ENCODE measurements at places on chromosomes 5 and 9.

GRCh38 chr5:108747774-108748400 lies at the start of gene FER:
Gene FER, plus strand, starts transcription at chr5:108747897. Its CDS starts 50,286 bp downstream, at chr5:108798183.
- DNase-seq = no peak

- DNase-seq = no peak
Observed at GRCh38 chr9:137396634-137397367, 26.2 kb downstream of the EXD3 start.

- no peak for DNase-seq
Observed at GRCh38 chr9:22452415-22453010, 5.9 kb downstream of the DMRTA1 start.

- DNase-seq = no peak
Observed at GRCh38 chr9:4769321-4770080, 23.2 kb upstream of the RCL1 start.

GRCh38 chr9:125889112-125889475 lies 141.9 kb downstream of the PBX3 start:
- no peak for DNase-seq

DNA sequence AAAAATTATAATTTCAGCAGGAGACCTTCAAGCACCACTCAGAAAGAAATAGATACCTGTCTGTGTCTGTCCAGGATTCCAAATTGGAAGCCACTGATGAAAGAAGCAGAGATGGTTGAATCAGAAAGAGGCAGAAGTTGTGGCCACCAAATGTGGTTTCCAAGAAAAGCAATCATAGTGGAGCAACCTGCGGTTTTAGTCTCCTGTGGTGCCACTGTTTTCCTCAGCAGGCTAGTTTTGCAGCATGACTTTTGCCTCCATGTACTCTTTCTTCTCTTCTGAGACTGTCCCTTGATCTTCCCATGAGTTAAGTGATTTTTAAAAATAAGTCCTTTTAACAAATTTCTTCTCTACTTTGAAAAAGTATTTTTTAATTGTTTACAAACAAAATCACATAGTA lies 535.8 kb downstream of the CYLC2 start:
- DNase-seq = no peak

DNA sequence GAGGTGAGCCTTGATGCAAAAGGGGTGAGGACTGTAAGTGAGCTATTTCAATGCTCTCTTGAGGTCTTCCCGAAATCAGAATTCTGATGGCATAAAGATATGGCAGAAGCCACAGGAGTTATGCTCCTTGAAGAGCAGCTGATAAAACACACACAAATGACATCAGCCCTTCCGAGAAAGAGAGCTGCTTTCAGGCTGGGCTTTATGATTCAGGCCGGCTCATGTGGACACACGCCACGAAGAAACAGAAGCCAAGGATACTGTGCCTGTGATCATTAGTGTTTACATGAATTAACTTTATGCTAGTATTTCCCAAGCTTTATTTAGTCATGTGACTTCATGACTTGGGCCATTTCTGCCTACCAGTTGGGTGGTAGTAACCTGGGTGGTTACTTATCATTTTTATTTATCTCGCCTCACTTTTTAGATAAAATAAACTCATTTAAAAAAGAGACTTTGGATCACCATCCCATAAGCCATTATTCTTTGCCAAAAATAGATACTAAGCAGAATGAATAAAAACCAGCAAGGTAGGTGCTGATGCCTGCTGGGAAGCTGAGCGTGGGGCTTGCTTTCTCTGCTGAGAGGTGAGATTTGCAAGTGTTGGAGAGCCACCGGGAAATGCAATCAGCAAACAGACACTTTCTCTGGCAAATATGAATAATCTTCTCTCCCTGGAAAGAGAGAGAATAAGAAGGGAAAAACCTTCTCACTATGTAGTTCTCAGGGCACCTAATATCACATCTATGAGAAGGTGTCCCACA lies 73.0 kb upstream of the SLC25A51 start:
- DNase-seq = no peak

- DNase-seq = no peak
Observed at GRCh38 chr9:99004717-99005460, 61.2 kb downstream of the COL15A1 start.

GRCh38 chr5:111968459-111968858 lies 211.5 kb upstream of the NREP start:
- DNase-seq = no peak

DNA sequence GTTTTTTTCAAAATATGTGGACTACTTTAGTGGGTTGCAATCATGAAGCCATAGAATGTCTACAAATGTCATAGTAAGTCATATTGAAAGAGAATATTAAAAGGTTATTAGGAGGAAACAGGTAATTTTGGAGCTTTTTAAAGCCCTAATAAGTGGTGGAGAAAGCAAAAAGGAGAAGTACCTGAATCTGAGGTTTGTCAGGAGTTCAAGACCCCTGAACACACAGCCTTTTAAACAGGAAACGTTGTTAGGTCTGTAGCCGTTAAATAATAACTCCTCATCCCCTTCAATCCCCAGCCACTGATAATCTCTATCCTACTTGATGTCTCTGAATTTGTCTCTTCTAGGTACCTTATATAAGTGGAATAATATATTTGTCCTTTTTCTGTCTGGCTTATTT lies 51.1 kb downstream of the SPEF2 start:
- DNase-seq = no peak

DNA sequence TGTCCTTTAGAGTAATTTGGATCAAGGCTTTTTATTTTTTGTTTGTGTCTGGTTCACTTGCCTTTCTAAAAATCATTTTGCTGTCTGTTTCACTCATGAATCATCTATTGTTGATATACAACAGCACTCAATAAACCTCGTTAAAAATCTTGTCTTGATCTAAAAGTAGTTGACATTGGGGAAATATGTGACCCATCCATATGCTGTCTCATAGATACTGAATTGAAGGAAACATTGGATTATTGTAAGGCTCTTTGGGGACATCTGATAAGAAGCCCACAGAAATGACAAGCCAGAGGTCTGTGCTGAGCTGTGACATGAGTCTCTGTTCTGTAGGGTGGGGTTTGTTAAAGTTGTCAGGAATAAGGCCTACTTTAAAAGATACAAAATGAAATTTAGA lies 208.0 kb downstream of the PDZD2 start:
- no peak for DNase-seq

GRCh38 chr5:103340717-103341388 lies 82.3 kb downstream of the MACIR start:
- DNase-seq = no peak

- DNase-seq = no peak
Observed at GRCh38 chr9:131008909-131009618, at the start of gene LAMC3. Gene LAMC3, plus strand, starts transcription at chr9:131009174. Its CDS starts 41 bp downstream, at chr9:131009215.

- DNase-seq = no peak
Observed at GRCh38 chr5:113382731-113383130, 52.1 kb downstream of the TSSK1B start.

DNA sequence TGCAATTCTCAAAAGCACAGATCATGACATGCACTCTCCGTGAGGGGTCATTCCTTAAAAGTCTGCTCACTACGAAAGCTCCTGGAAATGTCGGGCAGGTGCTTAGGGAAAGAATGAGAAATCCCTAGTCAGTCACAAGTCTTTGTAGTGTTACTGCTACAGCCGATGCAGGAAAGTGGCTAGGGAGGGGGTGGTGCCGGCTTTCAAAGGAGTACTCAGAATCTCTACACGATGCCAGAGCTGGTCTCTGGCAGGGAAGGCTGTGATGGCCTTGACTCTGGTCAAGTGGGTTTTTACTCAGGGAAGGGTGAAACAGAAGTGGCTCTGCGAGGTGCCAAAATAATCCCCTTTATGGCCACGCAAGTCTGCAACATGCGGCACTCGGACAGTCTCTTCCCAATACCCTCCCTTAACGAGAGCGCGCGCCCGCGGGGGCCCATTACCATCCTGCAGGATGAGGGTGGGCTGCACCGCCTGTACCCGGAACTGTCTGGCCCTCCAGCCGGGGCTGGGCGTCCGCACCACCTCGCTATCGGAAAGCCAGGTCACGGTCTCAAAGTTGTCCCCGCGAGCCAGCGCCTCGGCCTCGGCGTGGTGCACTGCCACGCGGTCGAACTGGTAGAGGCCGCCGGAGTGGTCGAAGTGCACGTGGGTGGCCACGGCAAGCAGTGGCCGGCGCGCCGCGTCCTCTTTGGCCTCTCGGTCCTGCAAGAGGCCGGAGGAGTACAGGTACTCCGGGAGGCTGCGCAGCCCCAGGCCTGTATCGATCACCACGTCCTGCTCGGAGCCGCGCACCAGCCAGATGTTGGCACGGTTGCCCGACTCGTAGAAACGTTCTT lies 956 bp downstream of the MBLAC2 start:
- DNase-seq = no peak

DNA sequence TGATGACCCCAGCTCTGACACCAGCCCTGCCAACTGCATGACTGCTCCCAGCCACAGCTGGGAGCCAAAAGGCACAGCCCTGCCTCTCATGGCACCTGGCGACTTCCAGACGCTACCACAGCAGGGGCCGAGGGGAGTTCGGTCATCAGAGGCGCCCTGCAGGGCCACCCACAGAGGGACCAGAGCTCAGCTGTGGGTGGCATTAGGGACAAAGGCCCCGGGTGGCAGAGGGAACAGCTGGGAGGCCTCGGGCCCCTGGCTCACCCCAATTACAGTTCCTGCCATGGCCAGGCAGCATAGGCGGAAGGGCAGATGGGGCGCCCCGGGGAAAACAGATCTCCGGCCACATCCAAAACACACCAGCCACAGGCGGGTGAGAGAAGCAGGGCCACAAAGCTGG lies 3.6 kb downstream of the SOHLH1 start:
- no peak for DNase-seq

DNA sequence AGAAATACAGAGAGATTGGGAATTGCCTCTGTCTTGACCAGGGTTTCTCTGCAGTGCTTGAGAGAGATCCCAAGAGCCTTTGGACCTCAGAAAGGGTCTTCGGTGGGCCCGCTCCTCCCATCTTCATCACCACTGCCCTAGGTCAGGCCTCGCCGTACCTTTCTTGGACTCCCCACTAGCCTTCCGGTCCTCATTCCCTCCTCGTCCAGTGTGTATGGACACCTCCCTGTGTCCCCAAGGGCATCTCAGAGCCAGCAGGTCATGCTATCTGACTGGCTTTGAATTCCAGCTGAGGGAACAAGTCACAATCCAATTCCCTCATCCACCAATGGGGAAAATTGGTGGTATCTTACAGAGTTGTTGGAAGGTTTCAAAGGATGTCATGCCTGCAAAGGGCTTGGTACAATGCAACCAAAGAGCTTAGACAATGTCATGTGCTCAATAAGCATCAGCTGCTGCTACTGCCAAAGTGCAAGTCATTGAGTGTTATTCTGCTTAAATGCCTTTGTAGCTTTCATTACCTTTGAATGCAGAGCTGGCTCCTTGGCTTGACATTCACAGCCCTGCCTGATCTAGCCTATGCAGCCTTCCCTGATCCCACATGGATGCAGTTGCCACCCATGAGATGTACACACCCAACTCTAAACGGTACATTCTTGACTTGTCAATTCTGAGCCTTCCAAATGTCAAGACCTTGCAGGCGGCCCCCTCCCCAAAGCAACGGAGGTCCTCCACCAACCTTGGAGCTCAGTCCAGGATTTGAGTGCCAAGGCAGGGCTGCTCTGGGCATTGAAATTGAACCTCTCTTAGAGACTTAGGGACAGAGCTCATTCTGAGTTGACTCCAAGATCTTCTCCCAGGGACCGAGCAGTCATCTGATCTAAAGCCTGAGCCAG lies 58.0 kb downstream of the HRH2 start:
- DNase-seq = no peak

- DNase-seq = no peak
Observed at GRCh38 chr5:132556153-132556762, 519 bp upstream of the RAD50 start.

DNA sequence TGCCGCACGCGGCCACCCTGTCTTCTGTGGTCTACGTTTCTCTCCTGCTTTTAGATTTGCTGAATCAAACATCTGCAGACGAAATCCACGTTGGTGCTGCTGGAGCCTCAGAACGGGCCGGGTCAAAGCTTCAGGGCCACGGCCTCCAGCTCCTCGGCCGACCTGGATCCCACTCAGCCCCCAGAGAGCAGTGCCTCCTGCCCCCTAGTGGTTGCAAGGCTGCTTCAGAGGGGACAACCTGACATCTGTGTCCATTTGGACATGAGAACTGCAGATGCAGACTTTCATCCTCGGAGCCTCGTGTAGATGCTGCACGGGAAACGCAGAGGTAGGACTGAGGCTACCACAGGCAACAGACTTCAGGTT lies 23.0 kb upstream of the SLC6A3 start:
- no peak for DNase-seq

DNA sequence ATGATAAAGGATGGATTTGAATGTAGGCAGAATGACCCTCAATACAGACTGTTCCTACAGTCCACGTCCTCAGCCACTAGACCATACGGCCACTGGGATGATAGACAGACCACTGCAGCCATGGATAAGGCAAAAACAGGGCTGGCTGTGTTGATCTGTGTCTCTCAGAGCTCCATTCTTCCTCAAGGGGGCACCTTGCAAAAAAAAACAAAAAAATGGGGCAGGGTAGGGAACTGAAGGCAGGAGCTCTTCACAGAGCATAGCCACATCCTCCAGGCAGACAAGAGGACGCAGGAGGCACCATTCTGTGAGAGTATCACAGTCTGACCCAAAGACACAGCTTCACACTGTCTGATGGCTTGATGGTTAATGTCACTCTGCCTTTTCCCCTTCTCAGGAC lies 61.2 kb upstream of the GABRP start:
- DNase-seq = no peak

GRCh38 chr5:31049936-31050704 lies 143.4 kb upstream of the CDH6 start:
- no peak for DNase-seq

DNA sequence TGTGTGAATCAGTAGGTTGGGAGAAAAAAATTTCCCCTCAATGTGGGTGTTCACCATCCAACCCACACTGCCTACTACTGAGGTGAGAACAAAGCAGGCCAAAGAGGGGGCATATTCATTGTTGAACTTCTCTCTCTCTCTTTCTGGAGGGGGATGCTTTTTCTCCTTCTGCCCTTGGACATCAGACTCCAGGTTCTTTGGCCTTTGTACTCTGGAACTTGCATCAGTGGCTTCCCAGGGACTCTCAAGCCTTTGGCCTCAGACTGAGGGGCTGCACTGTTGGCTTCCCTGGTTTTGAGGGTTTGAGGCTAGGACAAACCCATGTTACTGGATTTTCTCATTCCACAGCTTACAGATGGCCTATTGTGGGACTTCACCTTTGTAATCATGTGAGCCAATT lies 417.2 kb downstream of the ELAVL2 start:
- DNase-seq = no peak

DNA sequence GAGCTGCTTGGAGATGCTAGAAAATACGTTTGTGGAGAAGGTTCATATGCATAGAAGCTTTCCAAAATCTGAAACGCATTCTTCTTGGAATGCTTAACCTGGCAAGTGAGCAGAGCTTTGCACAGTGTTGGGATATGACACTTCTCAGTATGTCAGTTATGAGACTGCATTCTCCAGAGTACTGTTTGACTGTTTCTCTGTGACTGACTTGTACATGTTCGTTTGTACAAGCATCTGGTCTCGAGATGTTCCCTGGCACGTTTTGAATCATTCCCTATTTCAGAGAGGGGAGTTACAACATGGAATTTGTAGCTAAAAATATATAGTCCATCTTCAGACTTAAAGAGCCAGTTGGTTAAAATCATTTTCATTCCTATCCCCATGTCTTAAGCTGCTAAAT lies 272.4 kb downstream of the ARRDC3 start:
- no peak for DNase-seq
